ENCODE measurements at places on chromosomes 1 and 21.

- no peak for DNase-seq
These were observed 78.6 kb downstream of the SLC25A24 start for GRCh38 chr1:108121358-108122143.

DNA sequence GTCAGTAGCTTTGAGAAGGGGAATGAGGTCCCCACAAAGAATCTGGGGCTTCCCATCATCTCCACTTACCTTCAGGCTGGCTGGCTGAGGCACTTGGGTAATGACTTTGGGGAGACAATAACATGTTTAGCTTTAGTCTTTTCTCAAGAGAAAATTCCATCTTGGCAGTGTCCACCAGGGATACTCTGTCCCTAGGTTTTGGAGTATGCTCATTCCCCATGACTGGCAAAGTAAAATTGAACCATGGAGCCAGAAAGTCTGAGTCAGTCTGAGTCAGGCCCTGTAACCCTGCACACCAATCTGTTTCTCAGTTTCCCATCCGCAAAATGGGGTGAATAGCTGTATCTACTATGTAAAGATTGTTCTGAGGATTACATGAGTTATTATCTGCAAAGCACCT, 28.2 kb downstream of the RUNX1 start:
- DNase-seq = no peak

DNA sequence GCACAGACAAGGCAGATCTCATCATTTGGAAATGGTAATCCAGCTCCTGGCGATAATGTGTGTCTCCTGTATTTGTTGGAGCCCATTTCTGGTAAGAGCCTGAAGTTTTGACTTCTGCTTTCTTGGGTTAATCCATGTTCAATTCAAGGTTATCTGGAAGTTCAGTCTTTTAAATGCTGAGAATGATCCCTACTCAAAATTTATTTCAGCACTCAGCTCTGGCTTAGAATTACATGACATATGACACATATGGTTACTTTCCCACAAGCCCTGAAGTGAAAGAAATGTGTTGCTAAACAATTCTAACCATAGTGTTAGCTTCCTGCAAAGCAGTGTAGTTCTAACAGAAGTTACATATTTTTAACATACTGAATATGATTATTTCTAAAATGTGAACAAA, 2.7 kb downstream of the PTGFR start:
- no peak for DNase-seq

DNA sequence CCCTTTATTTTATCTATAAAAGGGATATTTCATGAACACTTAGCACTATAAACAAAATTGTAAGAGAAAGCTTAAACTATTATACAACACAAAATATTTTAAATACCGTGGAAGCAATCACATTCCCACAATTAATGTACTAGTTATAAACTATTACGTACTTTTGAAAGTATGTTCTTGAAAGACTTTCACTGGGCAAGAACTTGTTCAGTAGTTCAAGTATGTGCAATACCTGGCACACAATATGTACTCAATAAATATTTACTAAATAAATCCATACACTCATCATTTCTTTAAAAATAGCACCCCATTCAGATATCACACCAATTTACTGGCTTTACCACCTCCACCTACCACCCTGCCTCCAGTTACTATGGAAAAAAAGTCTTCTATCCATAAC, 12.6 kb upstream of the FMO2 start:
- no peak for DNase-seq

GRCh38 chr1:17955302-17956285, 152.0 kb upstream of the IGSF21 start:
- no peak for DNase-seq

GRCh38 chr21:36854391-36854790, 112.1 kb downstream of the HLCS start:
- DNase-seq = no peak

- no peak for DNase-seq
These were observed 606.3 kb upstream of the PLXNA2 start for GRCh38 chr1:208850442-208850841.

- DNase-seq = peak; percentile 5
These were observed 4.1 kb upstream of the TTLL10 start for GRCh38 chr1:1169429-1170214.

GRCh38 chr1:194289569-194290266, 1103.3 kb upstream of the B3GALT2 start:
- DNase-seq = peak; percentile 59

- no peak for DNase-seq
These were observed 21.9 kb downstream of the DUSP10 start for GRCh38 chr1:221719987-221720386.

DNA sequence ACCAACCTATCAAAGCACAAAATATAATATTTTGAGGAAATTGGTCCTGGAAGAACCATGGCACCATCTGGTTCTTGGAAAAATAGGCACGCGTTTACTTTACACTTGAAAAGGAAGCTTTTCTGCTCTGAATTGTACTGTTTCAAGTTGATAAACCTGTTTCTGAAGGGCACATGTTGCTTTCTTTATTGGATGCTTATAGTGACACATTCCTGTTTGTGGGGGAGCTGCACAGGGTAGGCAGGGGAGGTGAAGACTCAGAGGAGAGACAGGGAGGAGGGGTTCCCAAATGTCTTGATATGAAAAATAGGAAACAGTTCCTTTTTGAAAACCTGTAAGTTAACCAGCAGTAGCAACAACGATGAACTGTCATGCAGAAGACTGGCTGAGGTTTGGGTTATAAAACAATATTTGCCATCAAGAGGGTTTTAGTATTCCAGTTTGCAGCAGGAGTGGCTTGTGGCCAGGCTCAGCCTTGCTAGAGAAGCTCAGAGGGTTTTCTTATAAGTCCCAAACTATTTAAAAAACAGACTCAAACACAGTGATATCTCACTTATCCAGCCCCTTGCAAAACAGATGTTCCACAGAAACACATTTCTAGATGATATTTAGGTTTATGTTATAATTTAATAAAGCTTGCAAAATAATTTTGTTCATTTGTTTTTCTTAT, 127.0 kb upstream of the MROH9 start:
- DNase-seq = no peak

GRCh38 chr21:31922881-31923280, 50.1 kb downstream of the HUNK start:
- DNase-seq = no peak

DNA sequence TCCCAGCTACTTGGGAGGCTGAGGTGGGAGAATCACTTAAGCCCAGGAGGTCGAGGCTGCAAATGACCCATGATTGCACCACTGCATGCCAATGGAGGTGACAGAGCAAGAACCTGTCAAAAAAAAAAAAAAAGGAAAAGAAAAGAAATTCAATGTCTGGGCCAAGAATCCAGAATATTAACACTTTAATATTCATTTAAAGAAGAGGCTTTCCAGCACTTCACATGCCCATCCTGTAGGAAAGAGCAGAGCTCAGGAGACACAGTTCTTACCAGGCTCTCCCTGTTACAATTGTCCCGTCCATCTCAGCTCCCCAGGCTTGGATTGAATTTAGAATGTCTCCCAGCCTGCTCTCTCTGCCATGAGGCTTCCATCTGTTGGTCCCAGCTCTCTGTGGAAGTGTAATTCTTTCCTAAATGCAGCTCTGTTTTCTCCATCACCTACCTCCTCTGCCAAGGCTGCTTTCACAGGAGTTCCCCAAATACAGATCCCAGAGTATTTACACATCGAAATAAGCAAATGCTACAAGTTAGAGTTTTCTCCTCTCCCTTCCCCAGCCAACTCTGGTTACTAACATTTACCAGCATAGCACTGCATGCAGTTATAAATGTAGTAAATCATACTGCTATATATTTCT, 116.6 kb upstream of the CDC42BPA start:
- DNase-seq = no peak

GRCh38 chr1:94422115-94422820, 4.1 kb downstream of the ABCD3 start:
- no peak for DNase-seq
